Cardiac muscle cell (in vitro differentiated cells and primary cell): ENCODE measurements at places on chromosomes 7 and 10. TPM values are rescaled to one million over a fixed set of nuclear protein-coding genes. Genes with fewer than 3 reads are reported as not detected.

DNA sequence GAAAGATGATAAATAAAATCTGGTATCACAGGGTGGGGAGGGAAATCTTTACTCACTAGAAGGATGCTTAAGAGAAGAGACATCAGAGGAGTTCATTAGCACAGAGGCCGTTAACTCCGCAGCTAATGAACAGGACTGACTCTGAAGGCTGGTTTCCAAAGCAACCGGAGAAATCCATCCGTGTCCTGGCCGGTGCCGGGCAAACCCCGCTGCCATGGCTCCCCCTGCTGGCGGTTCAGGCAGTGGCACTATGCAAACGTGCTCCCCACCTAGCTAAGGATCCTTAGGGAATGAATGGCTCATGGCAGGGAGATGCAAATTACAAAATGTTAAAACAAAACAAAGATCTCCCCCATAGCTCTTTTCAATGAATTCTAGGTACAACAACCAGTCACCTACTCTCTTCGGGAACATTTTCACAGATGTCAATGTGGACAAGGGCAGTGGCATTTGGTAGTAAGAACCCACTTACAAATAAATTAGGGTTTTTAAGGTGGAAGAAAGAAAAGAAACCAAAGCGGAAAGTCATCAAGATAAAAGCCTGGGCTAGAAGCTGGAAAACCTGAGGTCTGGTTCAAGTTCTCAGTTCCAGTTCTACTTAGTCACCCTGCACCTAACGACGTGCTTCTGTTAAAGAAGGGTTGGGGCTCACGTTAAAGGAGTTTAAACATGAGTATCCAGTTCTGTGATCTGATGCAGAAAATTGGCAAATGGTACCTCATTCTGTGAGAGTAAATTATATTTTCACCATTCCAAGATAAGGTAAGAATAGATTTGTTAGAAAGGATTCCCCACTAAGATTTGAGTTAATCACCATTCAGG lies 138.2 kb downstream of the SVIL start:
- no peaks in the 10 kb centered on the region for H3K4me1 ChIP-seq
- H3K27me3 ChIP-seq, result no peaks in the 10 kb centered on the region
- no peak overlapping the region for H3K4me3 ChIP-seq

GRCh38 chr7:105000927-105001336 lies 13.1 kb upstream of the KMT2E start:
- H3K27ac ChIP-seq, result peak overlapping the region; percentile 41
- DNase-seq, result no peak
- H3K27me3 ChIP-seq, result no peaks in the 10 kb centered on the region
- H3K4me1 ChIP-seq, result peaks cover 27% of the 10 kb centered on the region

GRCh38 chr7:155763691-155764437 lies 48.4 kb downstream of the SHH start:
- H3K4me3 ChIP-seq, result no peak overlapping the region
- no peaks in the 10 kb centered on the region for H3K27me3 ChIP-seq
- H3K36me3 ChIP-seq, result peaks cover 21% of the 10 kb centered on the region

- H3K4me1 ChIP-seq, result no peaks in the 10 kb centered on the region
- no peak for DNase-seq
- H3K36me3 ChIP-seq, result no peaks in the 10 kb centered on the region
Observed at GRCh38 chr7:20482071-20482470, 133.4 kb upstream of the ABCB5 start.

DNA sequence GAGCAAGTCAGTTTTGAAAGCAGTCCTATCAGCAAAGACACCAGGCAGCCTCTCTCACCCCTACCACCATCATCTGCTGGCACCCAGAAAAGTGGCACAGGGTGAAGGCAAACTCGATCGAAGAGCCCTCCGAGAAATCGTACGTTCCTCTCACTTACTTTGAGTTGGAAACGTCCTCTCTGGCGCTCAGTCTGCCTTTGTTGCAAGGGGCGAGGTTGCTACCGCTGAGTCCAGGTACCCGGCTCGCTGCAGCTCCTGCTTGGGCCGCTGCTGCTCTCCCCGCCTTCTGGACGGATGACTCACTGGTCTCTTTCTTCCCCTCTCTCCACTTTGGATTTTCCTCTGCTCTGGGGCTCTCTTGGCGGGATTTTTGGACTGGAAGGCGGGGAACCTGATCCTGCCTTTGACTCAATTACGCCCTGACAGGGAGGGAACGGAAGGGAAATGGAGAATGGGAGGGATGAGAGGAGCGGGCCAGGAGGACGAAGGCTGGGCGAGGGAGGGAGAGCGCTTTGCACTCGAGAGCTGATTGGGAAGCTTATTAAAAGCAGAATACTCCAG lies at the start of gene PTN:
TSS of gene PTN (minus strand) at position 453 of the 561 bp plus-strand sequence. CDS start 88,760 bp downstream, outside the sequence.
- no peaks in the 10 kb centered on the region for H3K27me3 ChIP-seq
- H3K4me3 ChIP-seq, result peak within 1 kb of the TSS; percentile 44
- peaks cover 20% of the 10 kb centered on the region for H3K4me1 ChIP-seq
- DNase-seq, result peak; percentile 53
- H3K27ac ChIP-seq, result peak within 1 kb of the TSS; percentile 71

GRCh38 chr10:24027107-24027506 lies 181.8 kb upstream of the KIAA1217 start:
- H3K27ac ChIP-seq, result no peak overlapping the region
- H3K27me3 ChIP-seq, result no peaks in the 10 kb centered on the region
- peak; percentile 7 for DNase-seq
- no peaks in the 10 kb centered on the region for H3K36me3 ChIP-seq
- no peak overlapping the region for H3K4me3 ChIP-seq

DNA sequence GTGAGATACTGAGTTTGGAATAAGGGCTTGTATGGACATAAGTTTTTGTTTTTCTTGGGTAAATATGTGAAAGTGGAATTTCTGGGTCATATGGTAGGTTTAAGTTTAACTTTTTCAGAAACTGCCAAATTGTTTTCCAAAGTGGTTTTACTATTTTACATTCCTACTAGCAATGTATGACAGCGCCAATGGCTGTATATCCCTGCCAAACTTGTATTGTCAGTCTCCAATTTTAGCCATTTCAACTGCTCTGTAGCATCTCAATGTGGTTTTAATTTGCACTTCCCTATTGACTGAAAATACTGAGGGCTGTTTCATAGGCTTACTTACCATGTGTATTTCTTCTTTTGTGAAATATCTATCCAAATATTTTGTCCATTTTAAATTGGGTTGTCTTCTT lies 90.5 kb upstream of the ZNF32 start:
- H3K27ac ChIP-seq, result no peak overlapping the region
- no peak for DNase-seq
- H3K4me3 ChIP-seq, result no peak overlapping the region
- H3K4me1 ChIP-seq, result no peaks in the 10 kb centered on the region
- H3K36me3 ChIP-seq, result no peaks in the 10 kb centered on the region

DNA sequence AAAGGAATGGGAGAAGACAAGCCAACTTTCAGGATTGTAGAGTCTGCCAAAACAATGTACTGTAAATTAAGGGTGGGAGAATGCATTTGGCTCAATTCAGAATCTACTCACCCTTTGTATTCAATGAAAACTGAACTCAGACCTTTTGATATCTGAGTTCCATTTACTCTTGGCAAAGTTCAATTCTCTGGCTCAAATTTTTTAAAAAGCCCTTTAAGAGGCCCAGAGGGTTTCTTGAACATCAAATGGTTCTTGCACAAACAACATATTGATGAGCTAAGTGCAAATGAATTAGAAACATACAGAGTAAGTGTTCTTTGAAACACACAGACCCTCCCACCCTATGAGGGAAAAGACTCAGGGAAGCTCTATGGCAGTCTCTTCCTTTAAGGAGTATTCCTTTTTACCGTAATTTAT lies 5.2 kb upstream of the XPNPEP1 start:
- H3K27me3 ChIP-seq, result no peaks in the 10 kb centered on the region
- H3K4me3 ChIP-seq, result no peak overlapping the region
- no peak for DNase-seq
- H3K4me1 ChIP-seq, result no peaks in the 10 kb centered on the region
- H3K36me3 ChIP-seq, result no peaks in the 10 kb centered on the region

DNA sequence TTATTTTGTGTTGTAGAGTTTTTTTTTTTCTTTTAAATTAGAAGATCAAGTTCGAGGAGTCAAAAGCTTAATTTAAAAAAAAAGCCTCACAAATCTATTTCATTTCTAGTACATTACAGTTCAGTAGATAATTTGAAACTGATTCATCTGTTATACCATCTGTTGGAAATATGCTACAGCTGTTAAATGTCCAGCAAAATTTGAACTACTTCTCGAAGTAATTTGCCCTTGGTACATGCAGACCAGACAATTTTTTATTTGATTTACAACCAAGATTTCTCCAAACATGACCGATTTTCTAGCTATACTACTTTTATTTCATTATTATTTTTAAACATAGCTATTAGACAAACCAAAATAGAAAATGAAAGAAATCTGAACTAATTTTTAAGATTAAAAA lies 647.9 kb downstream of the CNTNAP2 start:
- no peak overlapping the region for H3K27ac ChIP-seq
- H3K4me3 ChIP-seq, result no peak overlapping the region
- no peak for DNase-seq
- H3K4me1 ChIP-seq, result no peaks in the 10 kb centered on the region

HYAL4 gene
- not detected in 2 replicates for polyA plus RNA-seq
